ENCODE measurements at places on chromosomes 6 and 20.

DNA sequence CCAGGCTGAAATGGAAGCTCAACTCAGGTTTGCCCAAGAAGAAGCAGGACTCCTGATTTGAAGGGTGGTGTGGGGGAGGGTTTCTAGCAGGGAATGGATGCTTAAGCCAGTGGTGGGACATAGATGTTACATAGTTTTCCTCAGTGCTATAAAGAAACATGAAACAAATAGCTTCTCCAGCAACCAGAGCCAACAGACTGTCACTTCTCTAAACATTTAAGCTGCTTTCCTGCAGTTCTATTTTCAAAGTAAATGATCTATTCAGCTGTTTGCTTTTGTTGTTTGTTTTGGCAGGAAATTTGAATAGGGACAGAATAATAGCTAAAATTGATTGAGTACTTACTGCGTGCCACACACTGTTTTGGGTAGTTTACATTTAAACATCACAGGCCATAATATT, 169.0 kb downstream of the UST start:
- DNase-seq, result no peak

- DNase-seq, result no peak
These were observed 31.4 kb downstream of the HIVEP2 start for GRCh38 chr6:142913511-142914047.

DNA sequence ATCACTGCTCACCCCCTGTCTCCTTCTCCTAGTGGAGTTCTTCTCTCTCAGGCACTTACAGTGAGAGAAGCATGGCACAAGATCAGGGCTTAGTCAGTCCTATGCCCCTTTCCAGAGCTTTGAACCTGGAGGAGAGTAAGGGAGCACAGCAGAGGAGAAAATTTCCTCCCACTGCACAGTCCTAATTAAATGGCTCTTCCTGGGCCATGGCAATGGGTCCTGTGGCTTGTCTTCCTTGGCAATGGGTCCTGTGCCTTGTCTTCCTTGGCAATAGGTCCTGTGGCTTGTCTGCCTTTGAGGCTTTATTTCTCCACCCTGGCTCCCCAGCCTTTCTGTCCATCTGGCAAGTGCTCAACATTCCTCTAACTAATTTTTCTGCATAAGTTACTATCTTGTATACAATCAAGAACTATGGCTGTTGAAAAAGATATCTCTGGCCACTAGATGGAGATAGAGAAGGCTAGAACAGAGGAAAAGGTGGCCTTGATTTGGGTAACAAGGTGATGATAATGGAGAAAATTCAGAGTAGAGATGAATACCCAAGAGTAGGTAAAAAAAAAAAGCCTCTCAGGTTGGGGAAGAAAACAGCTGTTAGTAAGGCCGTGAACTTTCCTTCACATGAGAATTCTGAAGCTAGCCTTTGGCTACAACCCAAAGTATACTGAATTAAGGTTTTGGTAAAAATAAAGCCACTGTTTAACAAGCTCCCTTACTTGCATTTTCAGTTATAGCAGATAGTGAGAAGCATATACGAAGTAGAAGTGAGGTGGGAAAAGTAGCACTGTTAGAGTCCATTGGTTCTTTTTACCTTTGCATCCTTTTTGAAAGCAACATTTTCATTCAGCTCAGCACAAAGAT, 504.9 kb downstream of the DOK5 start:
- DNase-seq, result no peak

GRCh38 chr20:47502271-47503239, 868 bp downstream of the NCOA3 start:
- no peak for DNase-seq

- no peak for DNase-seq
These were observed 31.6 kb upstream of the MANEA start for GRCh38 chr6:95545686-95546085.

GRCh38 chr20:35040646-35041045, 52.0 kb downstream of the TRPC4AP start:
- DNase-seq, result no peak

Measured in BJ (cell line).